ENCODE measurements at places on chromosomes 6 and 20.
A peak's percentile ranks its signal among the peaks of the same experiment; 100 is the strongest.

GRCh38 chr20:24721891-24722568 is 227.0 kb upstream of the CST7 start:
- DNase-seq = no peak

- no peak for DNase-seq
Observed at GRCh38 chr6:170167657-170168159, 123.2 kb downstream of the DLL1 start.

DNA sequence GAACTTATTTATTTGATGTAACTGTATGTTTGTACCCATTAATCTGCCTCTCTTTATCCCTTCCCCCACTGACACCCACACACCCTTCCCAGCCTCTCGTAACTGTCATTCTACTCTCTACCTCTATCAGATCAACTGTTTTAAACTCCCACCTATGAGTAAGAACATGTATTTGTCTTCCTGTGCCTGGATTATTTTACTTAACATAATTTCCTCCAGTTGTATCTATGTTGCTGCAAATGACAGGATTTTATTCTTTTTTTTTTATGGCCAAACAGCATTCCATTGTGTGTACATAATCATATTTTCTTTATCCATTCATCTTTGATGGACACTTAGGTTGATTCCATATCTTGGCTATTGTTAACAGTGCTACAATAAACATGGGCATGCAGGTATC is 49.3 kb downstream of the PHACTR2 start:
- no peak for DNase-seq

DNA sequence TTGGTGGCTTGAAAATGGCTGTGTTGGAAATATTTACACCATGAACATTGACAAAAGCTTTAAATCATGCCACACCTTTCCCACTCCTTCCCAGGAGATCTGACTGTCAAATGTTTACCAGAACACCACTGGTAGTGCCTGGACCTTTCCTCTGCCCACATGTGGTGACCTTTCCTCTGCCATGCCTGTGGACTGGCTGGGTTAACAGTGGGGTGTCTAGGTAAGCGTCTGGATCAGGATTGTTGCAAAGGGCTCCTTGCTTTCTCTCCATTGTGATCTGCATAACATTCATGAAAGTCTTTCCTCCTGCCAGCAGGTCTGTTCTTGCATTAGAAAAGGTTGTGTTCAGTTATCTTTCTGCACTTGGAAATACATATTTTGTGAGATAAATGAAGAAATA is 572.7 kb downstream of the DHX35 start:
- no peak for DNase-seq

GRCh38 chr6:167226791-167227190 is 64.3 kb upstream of the UNC93A start:
- no peak for DNase-seq

- DNase-seq = peak; percentile 77
Observed at GRCh38 chr20:5654557-5654956, 95.6 kb upstream of the SHLD1 start.

DNA sequence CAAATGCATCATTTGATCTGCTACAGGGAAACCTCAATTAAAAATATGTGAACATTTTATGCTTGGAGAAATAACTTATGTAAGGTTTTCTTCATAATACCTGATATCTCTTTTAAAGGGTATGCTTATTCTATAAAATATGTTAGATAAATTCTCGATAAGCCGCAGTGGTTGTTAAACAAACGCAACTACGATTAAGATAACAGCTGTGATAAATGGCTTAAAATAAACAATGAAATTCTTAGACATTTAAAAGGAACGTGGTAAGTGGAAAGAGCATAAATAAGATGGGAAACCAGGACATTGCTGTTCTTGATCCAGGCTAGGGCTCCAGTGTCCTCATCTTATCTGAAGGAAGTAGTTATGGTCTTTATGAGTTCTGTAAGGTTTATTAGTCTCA is 415.9 kb downstream of the CD83 start:
- no peak for DNase-seq

- DNase-seq = no peak
Observed at GRCh38 chr20:33995053-33995831, 1.5 kb downstream of the RALY start.

DNA sequence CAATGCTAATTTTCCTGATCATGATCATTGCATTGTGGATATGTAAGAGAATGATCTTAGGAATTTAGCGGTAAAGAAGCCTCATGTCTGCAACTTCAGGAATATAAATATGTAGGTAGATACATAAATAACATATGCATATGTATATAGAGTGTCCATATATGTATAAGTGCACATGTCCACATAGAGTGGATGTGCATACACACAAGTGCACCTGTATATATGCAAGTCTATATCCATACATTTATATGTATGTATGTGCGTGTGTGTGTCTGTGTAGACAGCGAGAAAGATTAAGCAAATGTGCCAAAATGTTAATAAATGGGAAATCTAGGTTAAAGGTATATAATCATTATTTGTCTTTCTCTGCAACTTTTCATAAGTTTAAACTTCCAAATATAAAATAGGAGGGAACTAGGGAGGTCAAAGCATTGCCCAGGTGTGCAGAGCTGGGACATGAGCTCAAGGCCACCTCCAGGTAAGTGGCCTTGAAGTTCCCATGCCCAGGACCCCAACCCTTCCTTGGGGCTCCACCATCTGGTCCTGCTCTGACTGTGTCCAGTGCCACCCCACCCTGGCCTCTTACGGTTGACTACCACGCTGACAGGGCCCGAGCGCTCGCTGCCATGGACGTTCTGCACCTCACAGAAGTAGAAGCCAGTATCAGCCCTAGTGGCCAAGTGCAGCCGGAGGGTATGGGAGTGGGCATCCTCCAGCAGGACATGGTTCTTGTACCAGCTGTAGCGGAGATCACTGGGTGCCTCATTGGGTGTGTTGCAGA is 9.6 kb downstream of the SIGLEC1 start:
- no peak for DNase-seq

DNA sequence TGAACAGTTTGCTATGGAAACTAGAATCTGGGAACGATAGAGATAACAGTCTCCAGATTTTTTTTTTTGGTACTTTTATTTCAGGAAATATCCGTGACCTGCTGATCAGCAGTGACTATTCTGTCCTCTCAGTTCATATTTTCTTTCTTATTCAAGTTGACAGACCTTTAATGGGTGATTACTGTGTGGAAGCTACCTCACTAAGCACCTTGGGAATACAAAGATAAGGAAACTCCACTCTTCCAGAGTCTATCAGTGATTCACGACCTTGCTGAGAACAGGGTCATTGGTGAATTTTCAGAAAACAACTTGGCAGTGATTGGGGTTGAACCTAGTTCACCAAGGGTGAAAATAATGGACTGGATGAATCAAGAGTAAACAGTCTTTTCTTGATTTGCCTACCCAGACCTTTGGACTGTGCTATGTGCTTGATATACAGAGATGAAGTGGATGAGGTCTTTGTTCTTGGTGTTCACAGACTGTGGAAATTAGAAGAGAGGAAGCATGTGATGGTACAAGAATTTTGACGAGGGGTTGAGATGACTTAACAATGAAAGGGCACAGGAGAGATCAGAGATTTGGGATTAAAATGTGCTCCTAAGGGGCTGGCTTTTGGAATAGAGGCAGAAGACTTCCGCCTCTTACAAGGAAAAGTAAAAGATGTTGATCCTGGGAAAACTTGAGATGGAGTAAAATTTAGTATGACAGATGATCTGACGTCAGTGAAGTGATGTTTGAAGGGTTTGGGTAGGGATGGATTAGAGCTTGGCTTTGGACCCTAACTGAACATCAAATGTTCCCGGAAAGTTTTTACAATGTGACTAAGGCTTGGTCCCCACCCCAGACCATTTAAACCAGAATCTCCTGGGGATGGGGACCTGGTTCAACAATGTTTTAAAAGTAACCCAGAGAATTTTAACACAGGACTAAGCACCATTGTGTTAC is 1.2 kb downstream of the KAT14 start:
- peak; percentile 52 for DNase-seq

DNA sequence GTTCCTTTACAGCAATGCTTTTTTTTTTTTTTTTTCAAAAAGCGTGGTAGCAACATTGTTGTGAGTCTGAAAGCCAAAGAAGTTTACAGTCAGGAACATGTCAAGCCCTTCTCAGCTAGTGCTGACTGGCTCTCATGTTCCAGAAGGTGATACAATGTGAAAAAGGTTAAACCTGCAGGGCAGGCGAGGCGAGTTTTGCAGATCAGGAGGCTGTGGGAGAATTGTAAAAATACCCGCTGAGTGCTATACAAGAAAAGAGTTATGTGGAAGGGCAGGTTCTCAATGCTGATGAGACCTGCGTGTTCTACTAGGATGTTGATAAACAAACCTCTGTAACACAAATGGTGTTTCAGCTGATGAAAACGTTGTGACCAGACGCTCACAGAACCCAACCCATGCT is 30.9 kb upstream of the RPP40 start:
- DNase-seq = no peak

DNA sequence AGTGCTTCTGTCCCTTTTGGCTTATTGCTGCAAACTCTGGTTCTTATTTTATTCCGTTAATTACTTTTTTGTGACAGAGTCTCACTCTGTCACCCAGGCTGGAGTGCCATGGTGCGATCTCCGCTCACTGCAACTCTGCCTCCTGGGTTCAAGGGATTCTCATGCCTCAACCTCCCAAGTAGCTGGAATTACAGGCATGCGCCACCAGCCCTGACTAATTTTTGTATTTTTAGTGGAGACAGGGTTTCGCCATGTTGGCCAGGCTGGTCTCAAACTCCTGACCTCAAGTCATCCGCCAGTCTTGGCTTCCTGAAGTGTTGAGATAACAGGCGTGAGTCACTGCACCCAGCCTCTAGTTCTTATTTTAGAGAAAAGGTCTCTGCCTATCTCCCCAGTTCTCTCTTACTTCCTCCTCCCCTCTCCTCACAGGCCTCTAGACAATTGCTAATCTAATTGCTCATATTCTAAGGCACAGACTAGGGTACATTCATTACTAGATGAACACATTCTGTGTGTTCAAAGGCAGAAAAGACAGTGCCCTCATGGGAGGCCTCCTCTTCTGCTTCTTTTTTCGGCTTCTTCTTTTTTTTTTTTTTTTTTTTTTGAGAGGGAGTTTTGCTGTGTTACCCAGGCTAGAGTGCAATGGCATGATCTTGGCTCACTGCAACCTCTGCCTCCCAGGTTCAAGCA is 27.0 kb downstream of the EDEM2 start:
- DNase-seq = no peak

Data from RKO (cell line).